ENCODE measurements at places on chromosomes 12 and 14. TPM values are rescaled to one million over a fixed set of nuclear protein-coding genes. Genes with fewer than 3 reads are reported as not detected.

Gene TMEM52B
- total RNA-seq: 0.37 TPM

DNA sequence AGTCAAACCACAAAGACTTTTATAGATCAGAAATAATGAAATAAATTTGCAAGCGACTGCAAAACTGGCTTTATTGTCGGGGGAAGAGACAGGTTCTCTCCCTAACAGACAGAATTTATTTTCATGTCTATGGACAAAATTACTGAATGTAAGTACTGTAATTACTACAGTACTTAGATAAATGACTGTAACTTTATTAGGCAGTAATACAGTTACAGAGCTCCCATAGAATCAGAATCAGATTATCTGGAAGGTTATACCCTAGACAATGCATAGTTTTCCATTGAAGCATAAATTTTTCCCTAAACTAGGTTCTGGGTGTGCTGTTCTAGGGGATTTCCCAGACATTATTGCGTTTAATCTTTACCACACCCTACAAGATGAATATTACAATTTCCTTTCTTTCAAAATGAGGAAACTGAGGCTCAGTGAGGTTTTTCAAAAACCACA lies 114.2 kb downstream of the C12orf75 start:
- no peak for DNase-seq

GRCh38 chr12:25728056-25728595 lies 175.0 kb upstream of the LMNTD1 start:
- no peak for DNase-seq

GRCh38 chr12:90280564-90281058 lies 572.0 kb upstream of the ATP2B1 start:
- DNase-seq: peak; percentile 28

- no peak for DNase-seq
These were observed 1.9 kb downstream of the FOXN3 start for GRCh38 chr14:89415159-89415558.

DNA sequence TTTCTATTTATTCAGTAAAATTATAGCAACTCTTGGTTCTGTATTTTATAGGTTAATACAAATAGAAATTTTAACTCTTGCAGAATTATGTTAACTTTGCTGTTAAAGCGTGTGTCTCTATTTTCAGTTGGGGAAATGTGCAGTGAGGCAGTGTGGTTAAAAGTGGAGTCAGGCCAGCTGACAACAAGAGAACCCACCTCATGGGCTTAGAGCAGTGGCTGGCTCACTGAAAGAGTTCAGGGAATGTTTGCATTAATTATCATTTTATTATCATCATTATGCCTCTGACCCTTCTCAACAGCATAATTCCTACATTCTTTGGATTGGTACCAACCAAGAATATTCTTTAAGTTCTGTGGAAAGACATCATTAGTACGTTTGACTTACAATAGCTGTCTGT lies 163.8 kb downstream of the DERA start:
- no peak for DNase-seq

Gene CCDC177
- total RNA-seq: not detected

Gene TOMM20L
- total RNA-seq: not detected

DNA sequence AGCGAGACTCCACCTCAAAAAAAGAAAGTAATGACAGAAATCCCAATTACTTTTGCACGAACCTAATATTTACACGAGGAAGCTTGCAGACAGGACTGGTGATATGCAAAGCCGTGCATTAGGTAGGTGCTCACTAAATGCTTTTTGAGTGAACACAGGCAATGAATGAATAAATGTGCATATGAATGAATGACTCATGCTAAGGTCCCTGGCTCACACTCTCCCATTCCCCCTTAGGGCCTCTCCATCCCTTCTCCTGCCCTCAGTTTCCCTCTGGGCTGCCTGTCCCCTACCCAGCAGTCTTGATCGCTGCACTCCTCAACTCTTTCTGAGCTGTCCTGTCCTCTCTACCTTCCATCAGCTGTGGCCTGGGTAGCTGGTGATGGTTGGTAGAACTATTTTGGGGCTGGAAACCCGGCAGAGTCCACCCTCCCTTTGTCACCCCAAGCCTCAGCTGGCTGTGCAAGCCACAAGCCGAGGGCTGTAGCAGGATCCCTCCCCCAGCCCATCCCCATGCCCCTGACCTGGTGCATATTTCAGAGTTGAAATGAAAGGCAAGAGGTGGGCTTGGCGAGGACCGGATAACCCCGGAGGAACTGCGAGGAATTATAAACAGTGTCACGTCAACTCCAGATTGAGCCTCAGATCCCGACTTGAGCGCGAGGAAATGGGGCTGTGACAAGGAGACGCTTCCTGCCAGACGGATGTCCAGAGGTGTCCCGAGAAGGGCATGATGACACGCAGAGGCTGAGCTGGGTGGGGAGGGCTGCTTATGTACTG lies 191.7 kb upstream of the GSC start:
- no peak for DNase-seq

- no peak for DNase-seq
These were observed 282.7 kb downstream of the ATXN7L3B start for GRCh38 chr12:74820324-74820723.

Data from M059J (cell line).